Cerebellum (tissue), 4 donors: ENCODE measurements at places on chromosomes 3 and 15. TPM values are rescaled to one million over a fixed set of nuclear protein-coding genes. Genes with fewer than 3 reads are reported as not detected.

SPSB4 gene
- 12.7 TPM for total RNA-seq

TNFSF10 gene
- total RNA-seq: 2.0 TPM

LRRC49 gene
- total RNA-seq: 106 TPM

DNA sequence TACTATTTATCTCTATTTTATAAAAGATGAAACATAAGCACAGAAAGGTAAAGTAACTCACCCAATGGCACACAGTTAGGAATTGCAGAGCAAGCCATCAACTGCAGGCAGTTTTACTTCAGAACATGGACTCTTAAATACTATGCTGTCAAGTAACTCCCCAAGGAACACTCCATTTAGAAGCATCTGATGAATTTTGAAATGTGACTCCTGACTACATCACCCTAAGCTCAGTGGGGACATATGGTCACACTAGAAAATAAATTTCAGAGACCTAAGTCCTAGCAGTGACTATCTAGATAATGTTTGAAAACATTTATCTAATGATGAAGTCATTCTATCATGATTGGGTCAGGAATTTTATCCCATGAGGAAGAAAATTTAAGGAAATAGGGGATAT lies 272.8 kb upstream of the ARRDC4 start:
- DNase-seq: no peak

DNA sequence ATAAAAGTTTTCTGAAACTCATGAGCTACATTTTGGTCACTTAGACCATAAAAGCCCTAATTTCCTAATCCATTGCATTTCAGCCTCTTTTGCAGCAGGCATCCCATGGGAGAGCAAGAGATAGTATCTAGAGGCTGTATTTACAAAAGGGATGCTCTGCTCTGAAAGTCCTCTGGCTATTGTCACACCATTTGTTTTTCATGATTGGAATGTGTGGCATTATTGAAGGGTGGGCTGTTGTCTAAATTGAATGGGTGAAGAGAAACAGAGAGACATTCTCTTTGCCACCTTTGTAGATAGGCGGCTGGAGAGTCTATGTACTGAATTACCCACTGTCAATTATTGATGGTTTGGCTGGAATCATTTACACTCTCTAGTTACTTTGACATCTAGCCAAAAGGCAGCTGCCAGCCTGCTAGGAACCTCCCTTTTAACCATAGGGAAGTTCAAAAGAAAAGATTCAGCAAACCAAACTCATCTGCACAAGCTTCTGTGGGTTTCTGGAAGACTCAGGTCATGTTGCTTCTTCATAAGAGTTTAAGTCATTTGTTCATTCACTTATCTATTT lies 89.8 kb upstream of the RARB start:
- no peak for DNase-seq

DNA sequence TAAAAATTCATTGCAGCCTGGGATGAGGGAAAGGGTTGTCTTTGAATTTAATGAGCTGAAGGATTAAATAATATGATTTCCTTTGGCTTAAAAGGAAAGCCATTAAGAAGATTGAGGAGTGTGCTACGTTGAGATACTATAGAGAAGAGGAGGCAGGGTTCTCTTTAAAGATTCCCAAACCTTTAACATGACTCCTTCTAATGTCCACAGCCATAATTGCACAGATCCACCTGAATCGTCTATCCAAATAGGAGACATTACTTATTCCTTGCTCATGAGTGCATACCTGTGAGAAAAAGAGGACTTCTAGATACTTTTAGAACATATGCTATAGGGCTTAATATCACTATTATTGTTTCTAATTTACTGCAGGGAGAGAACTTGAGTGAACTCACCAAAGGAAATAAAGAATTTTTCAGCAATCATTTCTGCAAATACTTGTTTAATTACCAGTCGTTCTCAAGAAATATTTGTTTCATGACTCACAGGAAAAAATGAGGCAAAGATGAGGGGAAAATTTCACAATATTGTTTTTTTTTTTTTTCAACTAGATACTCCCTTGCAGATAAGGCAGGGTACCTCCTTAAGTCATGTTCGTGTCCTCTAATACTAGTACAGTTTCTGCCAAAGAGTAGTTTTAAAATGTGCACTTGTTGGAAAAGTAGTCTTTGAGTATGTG lies 8.9 kb upstream of the SUCNR1 start:
- no peak for DNase-seq

DNA sequence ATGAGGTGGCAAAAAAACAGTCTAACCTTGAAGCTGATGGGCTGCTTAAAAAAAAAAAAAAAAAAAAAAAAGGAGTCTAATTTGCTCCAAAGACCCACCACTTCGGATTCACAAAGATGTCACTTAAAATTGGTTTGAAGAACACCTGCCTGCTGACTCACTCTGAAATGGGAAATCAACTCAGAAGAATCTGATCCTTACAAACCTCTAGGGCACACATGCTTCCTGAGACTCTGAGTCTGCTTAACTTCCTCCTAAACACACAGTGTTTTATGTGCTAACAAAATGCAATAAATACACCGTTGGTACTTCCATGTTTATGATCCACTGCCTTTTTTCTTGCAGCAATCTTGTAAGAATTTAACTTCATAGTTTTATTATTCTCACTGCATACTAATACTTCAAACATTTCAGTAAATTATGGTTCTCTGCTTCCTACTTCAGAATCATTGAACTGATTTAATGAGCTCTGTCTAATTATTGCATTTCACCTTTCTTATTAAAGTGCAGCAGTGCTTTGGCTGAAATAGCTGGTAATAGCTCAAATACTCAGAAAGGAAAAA lies 73.0 kb upstream of the FRMD4B start:
- no peak for DNase-seq

GRCh38 chr3:99909714-99910495 lies 92.2 kb downstream of the CMSS1 start:
- DNase-seq: no peak

DNA sequence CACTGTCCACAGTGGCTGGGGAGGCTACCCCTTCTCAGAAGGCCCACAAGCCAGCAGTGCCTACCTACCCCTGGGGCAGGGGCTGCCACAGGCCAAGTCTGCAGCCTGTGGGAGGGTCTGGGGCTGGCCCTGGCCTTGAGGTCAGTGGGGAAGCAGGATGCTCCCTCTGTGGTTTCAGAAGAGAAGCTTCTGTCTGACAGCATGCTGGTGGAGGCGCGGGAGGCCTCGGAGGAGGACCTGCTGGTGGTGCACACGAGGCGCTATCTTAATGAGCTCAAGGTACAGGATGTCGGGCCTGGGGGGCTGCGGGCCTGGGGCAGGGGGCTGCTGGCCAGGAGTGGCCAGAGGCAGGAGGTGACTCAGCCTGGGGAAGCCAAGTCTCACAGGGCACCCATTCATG lies 3.2 kb downstream of the HDAC11 start:
- no peak for DNase-seq

GRCh38 chr15:65374821-65375401 lies 2.9 kb downstream of the IGDCC3 start:
- no peak for DNase-seq

- DNase-seq: no peak
Measured at GRCh38 chr15:72475674-72476073, 1.5 kb downstream of the ARIH1 start.

- DNase-seq: no peak
Measured at GRCh38 chr3:23573827-23574226, 231.9 kb upstream of the UBE2E1 start.
